ENCODE measurements at places on chromosomes 4 and X.
A peak's percentile ranks its signal among the peaks of the same experiment; 100 is the strongest.

GRCh38 chr4:158590824-158591223, 69.1 kb downstream of the RXFP1 start:
- DNase-seq: no peak

GRCh38 chr4:86657382-86657781, 63.3 kb downstream of the PTPN13 start:
- no peak for DNase-seq

DNA sequence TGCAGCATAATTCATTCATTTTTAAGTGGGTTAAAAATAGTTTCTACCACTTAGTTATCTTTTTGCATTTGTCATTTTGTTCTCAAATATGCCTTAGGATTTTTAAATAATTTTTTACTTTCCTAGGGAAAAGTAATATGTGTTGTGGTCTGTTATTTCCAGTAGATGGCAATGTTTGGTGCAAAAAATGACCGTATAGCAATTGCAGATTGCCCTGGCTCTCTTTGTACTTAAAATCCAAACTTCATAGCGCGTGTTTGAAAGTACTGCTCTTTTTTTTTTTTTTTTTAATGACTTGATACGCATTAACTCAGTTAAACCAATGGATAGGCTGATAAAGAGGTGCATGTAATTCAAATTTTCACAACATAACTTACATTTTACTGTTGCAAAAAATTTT, 74.4 kb upstream of the RBMX start:
- peak; percentile 18 for DNase-seq

GRCh38 chr4:10727140-10727880, 42.7 kb upstream of the CLNK start:
- DNase-seq: no peak

GRCh38 chr4:29566371-29566770, 1153.8 kb upstream of the PCDH7 start:
- DNase-seq: no peak

GRCh38 chr4:8537041-8537461, 43.1 kb upstream of the GPR78 start:
- DNase-seq: no peak

DNA sequence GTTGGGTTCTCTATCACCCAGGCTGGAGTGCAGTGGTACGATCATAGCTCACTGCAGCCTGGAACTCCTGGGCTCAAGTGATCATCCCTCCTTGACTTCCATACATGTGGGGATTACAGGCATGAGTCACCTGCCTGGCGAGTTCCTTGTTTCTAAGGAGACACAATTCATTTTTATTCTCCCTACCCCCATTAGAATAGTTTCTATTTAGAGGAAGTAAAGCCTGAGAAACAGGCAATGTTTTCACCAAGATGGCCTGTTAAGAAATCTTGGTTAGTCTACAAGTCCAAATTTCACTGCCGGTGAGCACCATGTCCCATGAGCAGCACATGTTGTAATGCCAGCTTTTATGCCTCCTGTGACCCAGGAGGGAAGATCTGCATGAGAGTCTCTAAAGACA, 5.7 kb downstream of the CYBB start:
- no peak for DNase-seq

DNA sequence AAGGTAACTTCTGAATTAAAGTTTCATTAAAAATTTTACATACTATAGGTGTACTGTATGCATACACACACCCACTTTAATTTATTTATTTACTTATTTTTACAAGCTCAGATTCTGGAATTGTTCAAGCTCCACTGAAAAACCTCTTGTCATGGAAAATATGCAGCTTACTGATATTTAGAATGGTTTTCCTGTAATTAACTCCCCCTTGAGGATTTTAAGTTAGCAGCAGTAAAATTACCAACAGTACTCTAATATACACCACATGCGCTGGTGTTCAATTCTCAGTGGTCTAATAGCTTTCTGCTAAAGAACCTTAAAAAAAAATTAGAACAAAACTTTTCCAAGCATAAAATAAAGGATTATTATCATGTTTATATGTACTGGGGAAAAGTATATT, 12.0 kb downstream of the MAB21L2 start:
- no peak for DNase-seq

DNA sequence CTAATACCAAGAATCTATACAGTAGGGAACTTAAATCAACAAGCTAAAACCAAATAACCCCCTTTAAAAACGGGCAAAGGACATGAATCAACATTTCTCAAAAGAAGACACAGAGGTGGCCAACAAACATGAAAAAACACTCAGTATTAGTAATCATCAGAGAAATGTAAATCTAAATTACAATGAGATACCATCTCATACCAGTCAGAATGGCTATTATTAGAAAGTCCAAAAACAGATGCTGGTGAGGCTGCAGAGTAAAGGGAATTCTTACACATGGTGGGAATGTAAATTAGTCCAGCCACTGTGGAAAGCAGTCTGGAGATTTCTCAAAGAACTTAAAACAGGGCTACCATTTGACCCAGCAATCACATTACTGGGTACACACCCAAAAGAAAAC, 167.8 kb downstream of the PACRGL start:
- no peak for DNase-seq

DNA sequence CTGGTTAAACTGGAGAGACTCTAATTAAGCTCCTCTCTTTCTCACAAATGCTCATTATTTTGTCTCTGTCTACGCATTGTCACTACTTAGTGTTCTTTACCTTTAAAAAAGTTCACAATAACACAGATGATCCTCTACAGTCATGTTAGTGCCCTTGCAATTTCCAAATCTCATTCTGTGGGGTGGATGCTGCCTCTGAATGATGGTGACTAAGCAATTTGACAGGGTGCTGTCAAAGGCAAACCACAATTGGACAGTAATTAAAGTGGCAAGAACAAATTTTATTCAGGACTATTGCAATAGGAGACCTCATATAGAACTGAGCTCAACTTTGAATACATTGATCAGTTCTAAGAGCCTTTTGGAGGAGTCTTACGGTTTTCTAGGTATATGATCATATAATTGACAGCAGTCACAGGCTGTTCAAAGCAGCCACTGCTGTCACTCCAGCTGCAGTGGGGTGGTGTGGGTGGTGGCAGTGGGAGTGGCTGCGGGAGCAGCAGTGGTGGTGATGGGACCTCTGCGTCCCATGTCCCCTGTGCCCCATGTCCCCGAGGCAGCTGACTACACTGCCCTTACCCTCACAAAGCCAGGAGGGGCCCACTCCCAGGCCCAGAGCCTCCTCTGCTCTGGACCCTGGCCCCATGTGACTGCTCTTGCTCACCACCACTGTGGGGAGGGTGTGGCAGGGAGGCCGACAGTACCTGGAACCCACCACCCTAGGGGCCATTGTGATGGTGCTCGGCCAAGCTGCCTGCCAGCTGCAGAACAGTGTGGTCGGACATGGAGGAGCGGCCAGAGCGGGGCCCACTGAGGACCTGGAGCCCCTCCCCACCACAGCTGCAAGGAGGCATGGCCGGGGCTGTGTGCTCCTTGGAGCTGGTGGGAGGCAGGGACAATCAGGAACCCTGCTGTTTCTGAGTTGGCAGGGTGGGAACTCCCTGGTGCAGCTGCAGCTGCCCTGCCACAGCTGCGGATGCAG, 30.4 kb upstream of the PAGE1 start:
- no peak for DNase-seq

DNA sequence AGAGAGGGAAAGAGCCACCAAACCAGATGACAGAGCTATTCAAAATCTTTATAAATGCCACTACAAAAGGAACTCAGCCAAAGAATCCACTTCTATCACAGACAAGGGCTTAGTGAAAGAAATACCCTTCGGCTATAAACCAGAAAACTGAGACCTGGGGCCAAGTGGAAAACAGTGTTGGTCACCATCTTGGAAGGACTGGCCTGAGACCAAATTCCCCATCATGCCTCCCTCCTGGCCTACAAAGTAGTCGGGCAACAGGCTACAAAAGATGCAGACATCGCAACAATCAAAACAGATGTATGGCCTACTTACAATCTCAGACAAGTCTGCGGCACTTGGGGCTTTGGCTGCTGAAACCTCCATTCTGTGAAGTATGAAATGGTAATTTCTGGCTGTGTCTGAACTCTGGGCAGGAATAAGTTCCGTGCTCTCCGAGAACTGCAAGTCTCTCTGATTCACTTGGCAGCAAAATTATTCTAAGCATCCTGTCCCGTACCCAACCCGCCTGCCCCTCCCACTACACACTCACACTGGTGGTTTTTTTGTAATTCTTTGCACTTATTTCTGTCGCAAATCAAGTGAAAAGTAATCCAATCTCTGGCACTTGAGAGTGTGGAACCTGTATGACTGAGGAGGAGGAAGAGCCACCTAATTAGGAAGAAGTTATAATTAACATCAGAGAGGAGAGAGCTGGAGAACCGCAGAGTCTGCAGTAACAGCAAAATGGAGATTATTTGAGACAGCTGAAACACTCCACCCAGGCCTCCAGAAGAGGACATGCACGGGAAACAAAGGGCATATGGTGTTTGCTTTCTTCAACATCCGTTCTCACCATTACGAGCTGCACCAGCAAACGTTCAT, 87.8 kb downstream of the SH3KBP1 start:
- DNase-seq: peak; percentile 62

DNA sequence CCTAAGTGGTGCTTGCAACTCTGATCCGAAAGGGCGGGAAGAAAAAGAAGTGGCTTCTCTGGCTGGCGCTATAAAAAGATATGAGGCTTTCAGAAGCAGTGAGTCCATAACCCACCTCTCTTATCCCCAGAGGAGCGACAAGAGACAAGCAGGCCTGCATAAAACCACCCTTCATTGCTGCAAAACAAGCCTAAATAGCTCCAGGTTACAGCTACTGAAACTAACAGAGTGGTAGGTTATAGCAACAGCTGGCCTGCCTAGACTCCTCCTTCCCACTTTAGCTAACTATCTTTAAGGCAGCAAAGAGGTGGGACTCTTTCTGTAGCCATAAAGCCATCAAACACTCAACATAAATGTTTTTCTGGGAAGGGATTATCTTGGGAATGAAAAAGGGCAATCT, 245.0 kb upstream of the GPR101 start:
- no peak for DNase-seq

DNA sequence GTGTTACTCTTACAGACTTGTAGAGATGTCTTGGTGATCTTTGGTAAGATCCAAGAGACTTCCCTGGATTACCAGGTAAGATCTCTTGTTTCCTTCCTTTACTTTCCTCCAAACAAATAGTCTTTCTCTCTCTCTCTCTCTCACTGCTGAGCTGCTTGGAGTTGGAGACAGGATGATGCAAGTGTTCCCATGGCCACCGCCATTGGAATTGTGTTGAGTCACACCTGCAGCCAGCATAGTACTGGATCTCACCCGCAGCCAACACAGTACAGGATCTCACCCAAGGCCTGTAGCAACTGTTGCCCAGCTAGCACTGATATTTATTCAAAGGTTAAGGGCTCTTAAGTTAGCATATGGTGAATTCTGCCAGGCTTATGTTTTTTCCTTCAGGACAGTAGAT, 1080.9 kb downstream of the FAT4 start:
- DNase-seq: no peak

DNA sequence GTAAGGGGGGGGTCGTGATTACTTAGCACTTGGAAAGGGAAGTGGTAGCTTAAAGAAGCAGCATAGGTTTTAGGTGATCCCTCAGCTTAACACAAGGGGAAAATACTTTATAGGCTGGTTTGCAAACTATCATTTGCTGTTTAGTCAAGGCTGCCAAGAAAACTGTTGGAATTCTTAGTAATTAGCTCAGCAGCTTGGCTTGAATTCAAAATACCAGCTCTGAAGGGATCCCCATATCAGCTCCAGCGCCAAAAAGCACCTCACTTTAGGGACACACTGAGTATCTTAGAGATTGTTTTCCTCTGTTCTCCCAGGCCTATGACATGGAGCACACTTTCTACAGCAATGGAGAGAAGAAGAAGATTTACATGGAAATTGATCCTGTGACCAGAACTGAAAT, 8.8 kb downstream of the TNMD start:
- no peak for DNase-seq

DNA sequence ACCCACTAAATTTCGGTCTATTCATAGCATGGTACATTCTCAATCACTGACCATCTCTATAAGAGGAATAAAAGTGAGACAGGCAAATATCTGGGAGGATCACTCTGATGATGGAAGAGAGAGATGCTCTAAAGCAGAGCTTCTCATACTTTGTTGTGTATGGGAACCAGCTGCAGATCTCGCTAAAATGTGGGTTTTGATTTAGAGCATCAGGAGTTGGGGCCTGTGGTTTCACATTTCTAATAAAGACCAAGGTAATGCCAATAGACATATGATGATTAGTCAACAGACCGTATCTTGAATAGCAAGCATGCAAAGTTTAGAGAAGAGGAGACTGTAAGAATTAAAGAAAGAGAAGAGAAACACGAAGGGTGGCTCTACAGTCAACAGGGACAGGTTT, 107.4 kb upstream of the FTHL17 start:
- no peak for DNase-seq

DNA sequence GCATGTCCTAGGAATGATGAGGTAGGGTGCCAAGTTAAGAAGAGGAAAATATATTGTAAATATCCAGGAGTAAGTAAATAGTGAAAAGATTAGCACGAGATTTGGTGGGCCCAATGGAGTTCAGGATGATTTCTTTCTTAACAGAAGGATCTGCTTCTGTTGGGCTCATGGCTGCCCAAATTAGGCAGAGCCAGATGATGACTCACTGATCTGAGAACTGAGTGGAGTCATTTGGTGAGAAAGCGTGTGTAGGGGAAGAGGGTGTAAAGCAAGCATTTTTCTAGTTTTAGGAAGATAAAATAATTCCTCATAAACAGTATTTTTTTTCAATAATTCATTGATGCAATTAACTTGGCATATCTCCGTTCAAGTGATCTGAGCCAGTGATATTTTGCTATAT, 1.6 kb downstream of the TBX22 start:
- no peak for DNase-seq

GRCh38 chr4:74968456-74969164, 35.7 kb downstream of the PARM1 start:
- DNase-seq: no peak

- DNase-seq: no peak
Measured at GRCh38 chr4:123740236-123740635, 343.6 kb downstream of the SPRY1 start.

GRCh38 chrX:15405846-15406245, 21.6 kb upstream of the VEGFD start:
- no peak for DNase-seq

- DNase-seq: no peak
Measured at GRCh38 chr4:72243641-72244040, 211.8 kb downstream of the NPFFR2 start.

DNA sequence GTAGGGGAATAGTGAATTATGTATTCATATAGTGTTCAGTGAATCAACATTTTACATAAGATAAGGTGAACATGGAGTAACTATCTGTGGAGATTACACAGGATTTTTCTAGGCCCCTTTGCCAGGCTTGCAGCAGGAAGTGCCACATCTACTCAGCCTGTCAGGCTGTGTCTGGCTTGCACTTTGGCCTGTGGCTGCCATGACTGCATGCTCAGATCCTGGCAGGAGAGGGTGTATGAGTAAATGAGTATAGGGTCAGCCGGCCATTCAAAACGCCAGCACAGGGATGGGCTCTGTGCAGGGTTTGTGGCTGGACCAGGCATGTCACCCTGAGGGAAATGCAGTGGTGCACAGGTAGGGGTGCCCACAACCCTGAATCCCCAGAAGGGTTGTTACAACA, 51.9 kb downstream of the UBQLN2 start:
- DNase-seq: no peak
